ENCODE measurements at places on chromosomes 7 and 10.

DNA sequence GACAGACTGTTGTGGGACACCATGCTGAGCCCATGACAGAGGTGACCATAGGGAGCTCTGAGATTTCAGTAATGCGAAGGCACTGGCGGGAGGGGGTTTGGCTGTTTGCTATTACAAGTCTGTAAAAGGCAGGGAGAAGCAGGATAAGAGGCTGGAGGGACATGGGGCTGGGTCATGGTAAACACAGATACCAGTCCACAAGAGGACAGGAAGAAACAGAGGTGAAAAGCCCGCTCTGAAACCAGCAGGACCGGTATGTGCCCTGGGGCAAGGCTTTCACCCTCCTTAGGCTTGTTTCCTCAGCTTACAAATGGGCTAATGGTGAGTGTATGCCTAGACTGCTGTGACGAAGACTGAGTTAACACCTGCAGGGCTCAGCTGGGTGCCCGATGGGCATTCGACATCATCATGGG, 34.1 kb downstream of the ANXA11 start:
- DNase-seq = no peak

GRCh38 chr7:54541669-54542625, at the start of gene VSTM2A:
Gene VSTM2A (plus strand): TSS chr7:54542375. CDS start chr7:54542731, 356 bp downstream.
- DNase-seq = no peak

DNA sequence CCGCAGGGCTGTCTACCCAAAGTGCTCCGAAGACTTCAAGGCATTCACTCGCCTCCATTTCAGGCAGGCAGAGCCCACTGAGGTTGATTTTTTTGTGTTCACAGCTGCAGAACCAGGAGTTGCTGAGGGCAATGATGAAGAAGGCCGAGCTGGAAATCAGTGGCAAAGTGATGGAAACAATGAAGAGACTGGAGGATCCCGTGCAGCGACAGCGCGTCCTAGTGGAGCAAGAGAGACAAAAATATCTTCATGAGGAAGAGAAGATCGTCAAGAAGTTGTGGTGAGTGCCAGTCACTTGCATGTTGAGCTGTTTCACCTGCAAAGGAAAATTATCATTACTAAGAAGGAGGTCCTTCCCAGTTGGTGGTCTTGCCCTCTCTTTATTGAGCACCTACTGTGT, 210.5 kb downstream of the ARHGAP21 start:
- no peak for DNase-seq

DNA sequence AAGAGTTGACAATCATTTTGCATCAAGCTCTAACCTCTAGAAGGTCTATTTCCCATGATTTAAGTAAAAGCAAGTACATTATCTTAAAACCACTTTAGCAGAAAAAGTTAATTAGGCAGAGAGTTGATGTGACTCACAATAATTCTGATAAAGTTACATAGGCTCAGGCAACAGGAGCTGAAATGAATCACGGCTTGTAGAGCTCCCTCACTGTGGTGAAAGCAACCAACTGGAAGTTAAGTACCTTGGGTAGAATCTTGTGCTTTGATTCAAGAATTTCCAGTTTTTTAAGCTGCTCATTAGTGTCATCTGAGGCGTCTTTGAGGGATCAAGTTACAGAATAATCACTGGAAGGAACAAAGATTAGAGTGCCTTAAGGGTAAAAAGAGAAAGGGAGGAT, 68.9 kb upstream of the NFE2L3 start:
- DNase-seq = no peak

DNA sequence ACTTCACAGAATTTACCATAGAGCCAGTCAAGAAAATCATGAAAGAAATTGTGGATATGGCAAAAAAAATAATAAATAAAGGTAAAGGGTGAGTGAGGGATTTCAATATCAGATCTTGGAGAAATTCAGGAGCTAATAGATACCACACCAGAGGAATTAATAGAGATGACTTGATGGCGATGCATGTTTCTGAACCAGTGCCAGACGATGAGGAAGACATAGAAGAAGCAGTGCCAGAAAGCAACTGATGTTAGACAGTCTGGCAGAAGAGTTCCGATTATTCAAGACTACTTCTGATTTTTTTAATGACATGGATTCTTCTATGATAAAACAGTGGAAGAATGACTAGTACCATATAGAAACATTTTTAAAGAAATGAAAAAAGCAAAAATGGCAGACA, 314.7 kb downstream of the BICC1 start:
- DNase-seq = no peak
